ENCODE measurements at places on chromosomes 7 and 10.
A peak's percentile ranks its signal among the peaks of the same experiment; 100 is the strongest.

DNA sequence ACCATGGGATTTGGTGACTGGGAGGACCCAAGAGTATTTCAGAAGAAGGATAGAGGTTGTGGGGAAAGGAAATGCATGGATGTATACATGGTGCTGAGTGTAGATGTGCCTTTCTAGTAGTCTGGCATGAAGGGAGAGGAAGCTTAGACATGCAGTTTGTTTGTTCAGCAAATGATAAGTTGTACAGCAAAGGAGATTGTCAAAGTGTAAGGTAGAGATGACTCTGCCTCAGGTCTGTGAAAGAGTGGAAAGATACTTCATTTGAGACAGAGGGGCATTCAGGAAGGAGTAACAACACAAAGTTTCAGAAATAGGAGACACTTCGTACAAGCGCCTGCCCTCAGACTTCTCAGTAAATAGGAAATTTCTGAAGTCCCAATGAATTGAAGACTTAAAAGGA is 152.3 kb downstream of the CELF2 start:
- no peak for DNase-seq

DNA sequence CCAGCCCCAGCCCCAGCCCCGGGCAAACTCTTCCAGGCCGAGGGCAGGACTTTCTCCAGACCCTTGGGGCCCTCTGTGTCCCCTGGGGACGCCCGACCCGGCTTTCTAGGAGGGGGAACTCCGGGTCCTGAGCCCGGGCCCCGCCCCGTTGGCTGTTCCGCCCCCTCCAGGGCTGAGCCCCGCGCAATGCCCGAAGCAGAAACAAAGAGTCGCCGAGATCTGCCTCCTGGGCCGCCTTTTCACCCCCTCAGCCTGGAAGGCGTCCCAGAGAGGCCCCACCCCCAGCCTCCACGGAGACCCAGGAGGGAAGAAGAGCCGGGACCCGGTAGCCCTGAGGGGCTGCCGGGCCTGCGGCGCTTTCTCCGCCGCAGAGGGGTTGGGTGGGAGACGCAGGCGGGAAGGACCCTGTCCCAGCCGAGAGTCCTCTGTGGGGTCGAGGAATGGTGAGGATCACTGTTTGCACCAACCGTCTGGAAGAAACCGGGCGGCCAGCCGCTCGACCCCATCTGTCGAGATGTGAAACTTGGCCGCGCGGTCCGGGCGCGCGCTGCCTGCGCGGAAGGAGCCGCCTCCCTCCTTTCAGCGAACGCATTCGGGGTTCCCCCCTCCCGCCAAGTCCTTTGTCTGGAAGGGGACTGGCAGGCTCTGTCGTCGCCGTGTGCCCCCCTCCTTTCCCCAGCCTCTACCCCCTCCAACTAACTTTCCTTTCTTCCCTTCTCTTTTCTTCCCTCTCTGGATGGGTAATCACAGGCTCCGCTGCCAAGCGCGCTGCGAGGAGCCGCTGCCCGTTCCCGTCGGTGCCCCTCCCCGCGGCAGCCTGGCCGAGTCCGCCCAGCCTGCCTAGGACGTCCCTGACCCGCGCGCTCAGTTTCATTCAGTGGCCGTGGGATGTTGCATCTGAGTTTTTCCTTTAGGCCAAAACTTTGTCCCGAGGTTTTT is 10.2 kb downstream of the EN2 start:
- peak; percentile 18 for DNase-seq

DNA sequence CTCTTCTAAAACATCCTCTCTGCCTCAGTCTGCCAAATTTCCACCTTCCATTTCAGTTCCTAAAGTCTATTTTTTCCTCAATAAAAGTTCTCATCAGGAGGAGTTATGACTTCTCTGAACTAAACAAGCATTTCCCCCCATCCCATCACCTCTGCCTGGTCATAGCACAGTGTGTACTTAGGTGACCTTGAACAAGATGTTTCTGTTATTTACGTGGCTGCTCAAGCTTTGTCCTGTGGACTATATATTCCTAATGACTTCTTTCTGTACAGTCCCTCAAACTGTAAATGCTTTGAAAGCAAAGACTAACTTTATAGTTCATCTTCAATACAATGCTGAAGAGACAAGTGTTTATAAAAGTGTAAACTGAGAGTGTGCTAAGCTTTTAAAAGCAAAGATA is 166.9 kb downstream of the CPEB3 start:
- DNase-seq, result no peak

GRCh38 chr7:122212754-122213153 is 68.7 kb upstream of the AASS start:
- no peak for DNase-seq

GRCh38 chr7:139725858-139726484 is 51.8 kb downstream of the HIPK2 start:
- DNase-seq, result no peak

DNA sequence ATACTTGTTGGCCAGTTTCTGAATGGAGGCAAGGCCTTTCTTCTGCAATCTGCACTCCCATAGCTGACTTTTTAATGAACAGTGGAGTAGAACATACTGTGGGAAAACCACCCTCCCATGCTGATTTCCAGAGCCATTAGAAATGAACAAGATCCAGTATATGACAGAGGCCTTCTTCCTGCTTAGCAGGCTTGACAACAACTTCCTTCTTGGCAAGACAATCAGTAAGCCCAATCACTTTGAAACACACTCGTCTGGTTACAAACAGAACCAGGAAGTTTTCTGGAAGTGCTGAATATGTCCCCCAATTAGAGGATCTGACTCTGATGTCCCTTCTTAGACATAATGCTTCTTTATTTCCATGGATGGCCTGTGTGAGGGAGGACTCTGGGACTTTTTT is 103.4 kb downstream of the SAMD9 start:
- DNase-seq, result no peak

DNA sequence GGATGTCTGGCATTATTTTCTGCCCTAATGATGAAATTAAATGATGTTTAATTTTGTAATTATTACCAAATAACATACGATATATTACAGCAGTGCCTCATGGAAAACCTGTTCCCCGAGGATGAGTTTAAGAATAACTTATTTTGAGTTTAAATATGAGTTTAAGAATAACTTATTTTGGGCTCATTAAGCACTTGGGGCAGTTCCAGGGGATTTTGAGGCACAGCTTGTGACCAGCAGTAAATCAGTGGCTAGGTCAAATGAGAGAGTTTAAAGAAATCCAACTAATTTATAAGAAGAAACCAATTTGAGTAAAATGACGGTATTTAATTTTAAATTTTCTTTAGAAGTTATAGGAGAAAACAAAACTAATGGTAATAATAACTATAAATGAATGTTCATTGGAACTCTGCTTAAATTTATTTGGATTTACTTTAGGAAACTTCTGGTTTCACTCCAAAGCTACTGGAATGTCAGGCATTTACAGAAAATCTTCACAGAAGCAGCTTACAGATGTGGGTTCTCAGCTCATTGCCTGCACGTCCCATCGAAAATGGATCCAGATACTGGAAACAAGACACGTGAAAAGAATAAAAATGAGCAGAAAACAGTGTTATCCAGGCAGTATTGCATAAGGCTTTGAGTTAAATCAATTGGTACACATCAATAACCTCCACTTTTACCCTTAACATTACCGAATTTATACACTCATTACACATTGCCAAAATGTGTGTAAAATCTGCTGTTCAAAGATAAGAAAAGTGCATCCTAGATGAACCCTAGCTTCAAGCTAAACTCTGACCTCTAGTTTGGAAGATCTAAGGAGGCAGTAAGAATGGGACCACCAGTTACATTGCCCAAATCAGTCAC is 784.5 kb upstream of the IGFBP3 start:
- DNase-seq, result peak; percentile 47

GRCh38 chr7:108717781-108718180 is 148.1 kb downstream of the DNAJB9 start:
- DNase-seq, result no peak

GRCh38 chr7:130476297-130477150 is 15.4 kb upstream of the MEST start:
- no peak for DNase-seq

DNA sequence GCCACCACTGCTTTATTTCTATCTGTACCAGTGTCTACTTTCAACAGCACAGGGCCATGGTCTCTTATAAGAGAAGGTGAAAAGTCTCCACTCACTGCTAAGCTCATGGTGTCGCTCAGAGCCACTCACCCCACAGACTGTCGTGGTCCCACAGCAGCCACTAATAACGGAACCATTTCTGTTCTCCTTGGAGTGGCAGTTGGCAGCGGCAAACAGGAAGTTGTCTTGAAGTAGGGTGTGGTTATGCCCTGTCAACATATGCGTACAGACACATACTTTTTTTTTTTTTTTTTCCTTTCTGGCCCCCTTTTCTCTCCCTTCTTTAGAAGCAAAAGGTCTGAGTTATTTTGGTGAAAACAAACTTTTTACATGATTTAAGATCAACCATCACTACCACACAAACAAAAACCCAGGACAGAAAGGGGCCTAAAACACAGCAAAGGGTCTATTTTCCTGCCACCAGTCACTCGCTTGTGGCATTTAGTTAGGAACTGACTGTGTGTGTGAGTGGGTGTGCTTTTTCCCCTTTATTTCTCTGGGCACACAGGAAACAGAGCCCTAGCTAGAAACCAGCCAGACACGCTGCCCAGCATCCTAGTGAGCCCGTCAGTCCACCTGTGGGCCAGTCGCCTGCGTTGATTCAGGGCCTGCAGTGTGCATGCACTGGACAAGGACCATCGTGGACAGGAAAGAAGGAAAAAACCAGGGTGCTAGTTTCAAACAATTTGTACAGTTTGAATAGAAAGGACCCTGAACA is 96.7 kb upstream of the EFCAB10 start:
- no peak for DNase-seq

GRCh38 chr7:37915438-37915837 is 1.2 kb downstream of the SFRP4 start:
- no peak for DNase-seq

- no peak for DNase-seq
Measured at GRCh38 chr10:77537071-77537470, 100.5 kb downstream of the KCNMA1 start.

DNA sequence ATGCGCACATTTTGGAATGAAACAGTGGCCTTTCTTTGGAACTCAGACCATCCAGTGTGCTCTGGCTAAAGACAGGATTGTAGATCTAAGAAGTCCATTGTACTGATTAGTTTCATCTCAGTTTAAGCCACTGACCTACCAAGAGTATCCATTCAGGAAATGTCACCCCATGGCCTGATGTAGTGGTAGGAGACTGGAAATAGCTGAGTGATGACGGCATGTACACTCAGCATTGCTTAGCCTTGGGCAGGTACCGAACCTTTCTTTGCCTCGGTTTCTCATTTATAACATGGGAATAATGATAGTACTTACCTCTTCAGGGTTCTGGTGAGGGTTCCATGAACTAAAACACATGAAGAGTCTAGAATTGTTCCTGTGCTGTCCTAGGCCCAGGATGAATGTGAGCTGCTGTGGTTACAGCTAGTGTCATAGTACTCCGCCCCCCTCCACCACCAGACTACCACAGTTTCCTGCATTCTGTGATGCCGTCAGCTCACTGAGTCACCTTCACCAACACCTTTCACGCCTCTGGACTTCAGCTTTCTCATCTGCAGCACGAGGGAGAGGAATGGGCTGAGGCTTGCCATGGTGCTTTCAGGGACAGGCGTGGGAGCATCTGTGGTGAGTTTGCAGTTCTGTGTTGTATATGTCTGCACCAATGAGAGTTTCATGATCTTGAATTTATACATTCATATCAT is 484.0 kb upstream of the GALNT17 start:
- no peak for DNase-seq

DNA sequence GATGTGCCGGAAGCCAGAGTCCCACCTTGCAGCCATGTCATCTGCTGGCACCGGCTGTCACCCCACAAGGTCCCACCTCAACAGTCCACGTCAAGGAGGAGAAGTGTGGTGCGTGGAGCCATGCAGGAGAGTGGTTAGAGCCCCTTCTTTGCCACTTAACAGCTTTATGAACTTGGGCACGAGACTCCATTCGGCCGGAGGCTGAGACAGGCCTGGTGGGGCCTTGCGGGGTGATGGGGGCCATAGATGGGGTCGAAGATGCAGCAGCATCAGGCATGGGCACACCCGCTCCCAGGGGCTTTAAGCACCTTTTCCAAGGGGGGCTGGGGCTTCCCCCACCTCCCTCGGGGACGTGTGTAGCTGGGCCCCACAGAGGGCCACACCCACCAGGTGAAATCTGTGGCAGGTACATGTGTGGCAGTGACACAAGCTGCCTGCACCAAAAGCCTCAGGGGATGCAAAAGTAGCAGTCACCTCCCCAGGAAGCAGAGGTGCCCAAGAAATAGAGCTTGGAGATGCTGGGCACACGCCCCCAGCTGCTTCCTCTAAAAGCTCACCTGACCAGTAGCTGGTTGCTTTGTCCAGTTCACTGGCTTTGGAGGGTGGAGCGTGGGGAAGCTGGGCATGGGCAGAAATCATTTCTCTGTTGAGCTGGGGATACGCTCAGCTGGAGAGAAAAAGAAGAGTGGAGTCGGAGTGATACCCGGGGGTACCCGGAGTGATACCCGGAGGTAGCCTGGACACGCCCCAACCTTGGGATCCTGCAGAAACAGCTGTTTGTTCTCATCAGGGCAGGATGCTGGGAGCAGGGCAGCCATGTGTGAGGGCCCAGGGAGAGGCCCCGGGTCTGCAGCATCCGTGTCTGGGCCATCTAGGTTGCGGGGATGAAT is 199.8 kb downstream of the EBF3 start:
- DNase-seq, result no peak

DNA sequence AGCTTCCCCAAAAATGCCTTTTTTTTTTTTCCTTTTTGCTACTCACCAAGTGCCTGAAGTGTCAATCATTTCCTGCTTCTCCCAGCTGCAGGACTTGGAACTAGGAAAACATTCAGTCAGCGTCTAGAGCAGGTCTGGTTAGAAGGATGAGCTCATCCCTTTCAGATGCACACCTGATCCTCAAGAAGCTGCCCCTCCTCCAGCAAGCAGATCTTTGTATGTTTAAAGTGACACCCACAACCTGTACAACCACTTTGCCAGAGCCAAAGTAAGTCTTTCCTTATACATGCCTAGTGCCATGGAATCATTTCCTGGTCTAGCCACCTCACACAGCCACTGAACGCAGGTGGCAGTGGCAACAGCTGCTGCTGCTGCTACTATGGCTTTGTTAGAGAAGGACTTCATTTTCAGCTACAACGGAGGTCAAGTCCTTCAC is 10.4 kb upstream of the USP54 start:
- no peak for DNase-seq

DNA sequence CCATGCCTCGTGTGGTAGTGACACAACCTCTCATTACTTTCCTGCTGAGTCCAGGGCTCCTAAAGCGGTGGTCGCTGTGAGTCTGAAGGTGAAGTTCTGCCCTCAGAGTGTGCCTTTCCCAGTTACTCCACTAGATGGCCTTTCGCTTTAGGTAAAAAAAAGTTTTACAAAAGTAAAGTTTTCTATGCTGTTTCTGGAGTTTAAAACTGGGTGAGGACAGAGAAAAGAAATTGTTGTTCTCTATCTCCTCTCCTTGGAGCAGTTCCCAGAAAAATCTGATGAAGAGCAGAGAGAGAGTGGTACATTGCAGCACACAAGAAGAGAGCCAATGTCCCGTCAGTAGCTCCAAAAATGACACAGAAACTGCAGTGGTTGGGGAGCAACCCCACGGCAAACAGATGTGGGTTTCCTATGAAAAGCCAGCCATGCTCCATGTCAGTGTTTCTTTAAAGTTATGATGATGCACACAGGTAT is 257.1 kb downstream of the GLI3 start:
- peak; percentile 45 for DNase-seq

Measured in RPMI7951 (cell line).